ENCODE measurements at places on chromosomes 5 and 9.

DNA sequence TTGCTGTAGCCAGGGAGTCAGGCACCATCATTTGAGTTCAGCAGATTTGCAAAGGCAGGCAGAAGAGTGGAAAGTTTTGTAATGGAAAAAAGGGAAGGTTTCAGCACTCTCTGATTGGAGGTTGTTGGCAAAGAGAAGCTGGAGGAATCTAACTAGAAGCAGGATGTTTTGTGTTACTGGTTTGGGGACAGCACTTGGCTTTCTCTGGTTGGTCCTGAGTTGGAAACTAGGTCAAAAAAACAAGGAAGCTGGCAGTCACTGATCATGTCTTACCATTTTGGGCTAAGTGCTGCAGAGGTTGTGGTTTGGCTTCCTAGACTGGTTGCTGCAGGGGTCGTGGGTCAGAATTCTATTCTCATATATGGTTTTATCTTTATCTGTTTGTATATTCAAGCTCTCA, 189.8 kb downstream of the DRD1 start:
- no peak for DNase-seq

- DNase-seq, result no peak
These were observed 54.5 kb downstream of the GALNT12 start for GRCh38 chr9:98861781-98862504.

GRCh38 chr5:91016954-91017700, 366.0 kb downstream of the ARRDC3 start:
- DNase-seq, result no peak

GRCh38 chr5:151504006-151504405, 56.6 kb downstream of the SLC36A1 start:
- DNase-seq, result no peak

DNA sequence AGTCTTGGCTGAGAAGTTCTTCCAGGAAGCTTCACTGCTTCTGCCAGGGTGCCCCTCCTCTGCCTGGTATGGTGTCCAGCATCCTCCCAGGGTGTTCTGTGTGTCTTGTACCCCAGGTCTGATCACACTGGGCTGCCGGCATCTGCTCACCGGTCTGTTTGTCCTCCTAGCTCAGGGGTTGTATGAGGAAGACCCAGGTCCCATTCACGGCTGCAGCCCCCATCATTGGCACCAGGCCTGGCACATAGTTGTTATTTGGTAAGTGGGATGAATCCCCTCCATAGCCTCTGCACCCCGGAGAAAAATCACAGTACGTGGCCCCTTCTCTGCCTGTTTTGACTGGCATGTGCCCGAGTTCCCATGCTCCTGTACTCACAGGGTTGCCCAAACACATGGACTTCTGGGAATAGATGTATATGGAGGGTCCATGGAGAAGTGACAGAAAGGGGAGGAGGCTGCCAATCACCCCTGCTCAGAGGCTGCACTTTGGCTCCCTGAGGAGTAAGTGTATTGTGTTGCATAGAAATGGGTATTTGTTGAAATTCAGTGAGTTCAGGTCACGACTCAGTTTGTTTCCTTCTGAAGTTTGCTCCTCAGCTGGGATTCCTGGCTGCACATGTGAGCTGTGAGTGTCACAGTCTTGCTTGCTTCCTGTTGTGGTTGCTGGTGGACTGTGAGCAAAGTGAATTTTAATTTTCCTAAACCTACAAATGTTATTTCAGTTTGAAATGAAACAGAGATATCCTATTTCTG, 96.2 kb downstream of the HSPA4 start:
- no peak for DNase-seq

GRCh38 chr9:20664501-20664900, 19.6 kb upstream of the FOCAD start:
- DNase-seq, result no peak

GRCh38 chr5:172703952-172704351, 62.9 kb downstream of the NEURL1B start:
- no peak for DNase-seq

- DNase-seq, result peak; percentile 77
These were observed at the start of gene PRXL2C for GRCh38 chr9:96655198-96655851. Gene PRXL2C (minus strand): TSS chr9:96655317. CDS start chr9:96655281, 36 bp downstream.

- DNase-seq, result no peak
These were observed 193.6 kb downstream of the ZSWIM6 start for GRCh38 chr5:61525512-61526206.

DNA sequence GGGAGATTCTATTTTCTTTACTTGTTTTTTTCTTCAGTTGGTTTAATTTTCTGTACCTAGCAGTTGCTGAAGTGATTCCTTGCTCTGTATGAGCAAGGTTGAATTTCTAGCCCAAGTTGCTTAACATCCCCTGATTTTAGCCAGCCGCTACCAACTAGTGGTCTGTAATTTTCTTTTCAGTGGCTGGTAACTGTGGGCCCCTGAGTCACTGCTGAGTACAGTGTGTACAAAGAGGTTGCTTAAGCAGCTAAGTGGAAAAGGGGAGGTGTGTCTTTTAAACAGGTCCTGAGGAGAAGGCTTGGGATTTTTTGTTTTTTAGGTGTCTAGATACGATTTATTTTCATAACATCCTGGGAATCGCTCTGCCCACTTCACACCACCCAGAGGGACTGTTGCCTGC, 254.7 kb downstream of the NR3C1 start:
- DNase-seq, result no peak

DNA sequence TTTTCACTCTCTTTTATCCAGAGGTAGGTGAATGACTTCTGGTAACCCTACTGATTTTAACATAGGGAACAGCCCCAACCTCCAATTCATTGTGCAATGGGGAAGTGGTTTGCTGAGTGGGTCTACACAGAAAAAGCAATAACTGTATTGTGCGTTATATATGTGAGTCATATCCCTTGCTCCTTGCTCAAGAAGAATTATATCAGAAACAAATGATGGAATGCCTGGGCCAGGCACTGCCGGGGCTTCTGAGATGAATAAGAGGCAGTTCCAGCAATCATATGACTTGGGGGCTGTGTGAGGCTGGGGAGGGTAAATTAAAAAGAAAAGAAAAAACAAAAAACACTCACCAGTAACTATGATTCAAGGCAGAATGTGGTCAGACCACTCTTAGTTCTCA, 79.2 kb upstream of the ABCA1 start:
- no peak for DNase-seq

GRCh38 chr5:115875447-115875846, 33.7 kb downstream of the AP3S1 start:
- no peak for DNase-seq

- no peak for DNase-seq
These were observed 39.4 kb downstream of the UBE2QL1 start for GRCh38 chr5:6488021-6488420.

- no peak for DNase-seq
These were observed 102.3 kb downstream of the ENTREP1 start for GRCh38 chr9:69427286-69427685.

DNA sequence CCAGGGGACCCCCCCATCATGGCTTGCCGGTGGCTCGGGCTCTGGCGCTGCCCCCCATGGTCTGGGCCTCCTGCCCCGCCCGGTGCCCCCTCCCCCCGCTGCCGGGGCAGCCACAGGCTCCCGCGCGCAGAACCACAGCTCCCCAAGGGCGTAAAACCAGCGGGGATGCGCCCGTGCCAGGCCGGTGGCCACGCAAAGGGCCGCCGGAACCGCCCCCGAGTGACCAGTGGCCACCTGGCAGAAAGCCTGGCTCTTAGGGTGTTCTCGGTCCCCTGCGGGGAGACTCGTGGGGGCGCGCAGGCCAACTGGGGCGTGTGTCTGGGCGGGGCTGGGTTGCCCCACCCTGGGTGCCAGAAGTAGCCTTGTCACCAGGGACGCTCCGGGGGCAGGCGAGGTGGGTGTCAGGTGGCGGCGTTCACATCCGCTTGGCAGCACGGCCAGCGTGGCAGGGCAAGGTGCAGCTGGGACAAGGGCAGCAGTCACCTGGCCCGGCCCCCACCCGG, 515 bp upstream of the AGPAT2 start:
- DNase-seq, result no peak

GRCh38 chr9:126694206-126695081, 80.7 kb downstream of the LMX1B start:
- DNase-seq, result no peak

DNA sequence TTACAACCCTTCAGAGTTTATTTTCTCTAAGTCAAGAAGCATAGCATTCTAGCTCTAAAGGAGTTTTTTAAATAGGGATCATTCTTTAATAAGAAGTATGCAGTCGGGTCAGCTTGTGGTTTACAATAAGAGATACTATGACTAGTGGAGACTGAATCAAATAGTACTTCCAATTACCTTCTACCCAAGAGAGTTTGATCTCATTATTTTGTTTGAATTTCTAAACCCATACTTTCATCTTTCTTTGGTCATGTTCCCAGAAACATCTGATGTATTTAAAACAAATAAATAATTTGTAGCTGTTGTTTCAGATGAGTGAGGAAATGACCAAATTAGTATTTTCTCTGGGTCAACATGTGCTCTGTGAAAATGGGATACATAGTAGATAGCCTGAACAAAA, 160.2 kb upstream of the CDH6 start:
- no peak for DNase-seq

GRCh38 chr5:179596421-179596820, 27.1 kb downstream of the HNRNPH1 start:
- no peak for DNase-seq

DNA sequence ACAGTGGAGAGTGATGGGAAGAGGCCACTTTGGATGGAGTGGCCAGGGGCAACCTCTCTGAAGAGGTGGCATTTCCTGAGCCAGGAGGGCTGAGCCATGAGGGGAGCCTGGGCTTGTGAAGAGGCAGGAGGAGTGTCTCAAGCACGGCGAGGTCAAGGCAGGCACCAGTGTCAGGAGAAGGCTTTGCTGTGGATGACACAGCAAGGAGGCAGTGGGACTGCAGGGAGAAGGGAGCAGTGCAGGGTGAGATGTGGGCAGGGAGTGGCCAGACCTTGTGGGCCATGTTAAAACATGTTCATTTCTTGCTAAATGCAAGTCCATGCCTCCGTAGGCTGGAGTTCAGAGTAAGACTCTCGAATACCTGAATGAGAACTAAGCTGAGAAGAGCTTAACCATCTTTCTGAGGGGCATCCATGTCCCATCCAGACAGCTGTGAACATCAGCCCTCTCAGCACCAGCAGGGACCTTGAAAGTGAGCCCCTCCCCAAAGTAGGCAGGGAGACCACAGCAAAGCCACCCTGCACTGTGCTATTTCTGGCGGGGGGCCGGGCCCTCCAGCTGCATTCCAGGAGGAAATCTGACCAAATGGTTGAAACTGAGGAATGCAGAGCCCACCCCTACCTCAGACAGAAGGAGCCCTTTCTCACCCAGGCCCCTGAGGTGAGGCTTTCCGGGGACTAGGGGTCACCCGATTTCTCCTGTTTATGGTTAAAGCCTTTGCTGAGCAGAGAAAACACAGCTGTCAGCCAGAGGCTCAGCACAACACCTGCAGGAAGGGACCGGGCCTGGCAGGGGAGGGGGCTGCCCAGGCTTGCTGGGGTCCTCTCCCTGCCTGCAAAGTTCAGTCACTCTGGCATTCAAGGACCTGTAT, 16.1 kb upstream of the ARSI start:
- DNase-seq, result no peak

DNA sequence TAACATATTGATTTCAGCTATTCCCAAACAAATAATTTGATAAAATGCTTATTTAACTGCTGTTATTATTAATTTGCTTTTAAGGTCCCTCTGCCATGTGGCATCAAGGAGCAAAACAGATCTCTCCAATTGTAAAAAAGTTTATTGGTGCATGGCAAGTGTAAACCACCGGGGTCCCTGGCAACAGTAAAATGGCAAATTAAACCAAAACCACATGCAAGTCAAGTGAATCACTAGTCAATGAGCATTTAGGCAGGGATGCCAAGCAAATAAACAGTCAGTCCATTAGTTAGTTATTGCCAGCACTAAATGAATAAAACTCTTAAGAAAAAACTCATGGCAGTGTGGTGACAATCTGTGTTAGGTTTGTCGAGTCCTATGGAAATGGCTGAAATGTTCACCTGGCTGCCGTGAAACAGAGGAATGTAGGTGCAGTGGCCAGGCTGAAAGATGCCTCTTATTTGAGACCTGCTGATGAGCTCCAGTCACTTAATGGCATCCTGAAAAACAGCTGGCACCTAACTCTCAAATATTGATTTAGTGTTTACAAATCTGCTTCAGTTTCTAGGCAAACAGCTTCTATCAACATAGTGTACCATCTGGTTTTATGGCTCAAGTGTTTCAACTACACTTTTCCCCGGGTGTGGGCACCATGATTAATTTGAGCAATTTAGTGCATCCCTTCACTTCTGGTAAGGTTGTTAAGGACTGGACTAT, 296.5 kb upstream of the ITGA1 start:
- no peak for DNase-seq

DNA sequence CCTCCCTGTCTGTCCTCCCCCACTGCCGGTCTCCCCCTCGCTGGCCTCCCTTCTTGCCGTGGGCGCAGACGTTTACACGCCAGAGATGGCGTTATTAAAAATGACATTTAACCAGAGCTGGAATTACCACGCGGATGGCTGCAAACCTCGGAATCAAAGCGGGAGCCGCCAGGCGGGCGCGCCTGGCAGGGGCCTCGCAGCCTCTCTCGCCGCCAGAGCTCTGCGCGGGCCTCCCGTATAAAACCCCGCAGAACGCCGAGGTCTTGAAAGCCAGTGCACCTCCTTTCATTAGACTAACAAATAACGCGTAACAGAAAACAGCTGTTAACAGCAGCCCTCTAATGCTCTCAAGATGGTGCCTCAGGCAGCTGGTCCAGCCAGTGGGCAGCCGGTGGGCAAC, 10.2 kb downstream of the PRRX2 start:
- DNase-seq, result no peak

DNA sequence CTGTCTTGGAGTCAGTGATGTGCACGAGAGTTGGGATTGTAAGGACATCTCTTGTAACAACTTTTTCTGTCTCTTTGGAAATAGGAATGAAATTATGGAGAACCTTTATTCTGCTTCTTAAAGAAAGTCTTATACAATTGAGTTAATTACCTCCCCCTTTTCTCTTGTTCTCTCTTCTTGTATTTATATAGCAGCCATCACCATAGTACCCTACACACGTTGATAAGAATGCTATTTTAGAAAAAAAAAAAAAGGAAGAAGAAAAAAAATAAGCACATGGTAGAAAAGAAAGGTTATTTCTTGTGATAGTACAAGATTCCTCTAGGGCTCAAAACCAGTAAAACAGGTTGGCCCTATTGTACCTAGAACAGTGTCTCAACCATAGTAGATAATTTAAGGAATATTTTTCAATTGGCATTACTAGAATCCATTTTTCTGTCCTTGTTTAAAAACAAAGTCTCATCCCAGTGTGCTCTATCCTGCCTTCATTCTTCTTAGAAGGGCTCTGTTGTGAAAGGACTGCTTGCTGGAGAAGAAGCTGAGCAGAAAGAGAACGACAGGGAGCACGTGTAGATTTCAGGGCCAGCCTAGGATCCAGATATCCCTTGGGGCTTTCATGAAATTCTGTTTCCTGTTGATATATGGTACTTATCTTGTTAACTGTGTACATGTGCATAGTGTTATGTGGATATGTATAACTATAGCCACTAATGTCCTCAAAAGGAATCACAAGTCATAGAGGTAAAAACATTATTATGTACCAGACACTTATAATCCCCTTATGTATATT, 392.3 kb upstream of the MEF2C start:
- DNase-seq, result no peak

Measured in activated T-helper 9 cell treated with anti-CD3 and anti-CD28 coated beads, Interleukin-2, amount 50 U/mL, for 16 hours (primary cell).